Stimulated activated CD4-positive, alpha-beta T cell treated with anti-CD3 and anti-CD28 coated beads, Interleukin-1b, Interleukin-23, amount 100 ng/mL, for 48 hours (primary cell): ENCODE measurements at places on chromosomes 2 and 18.
A peak's percentile ranks its signal among the peaks of the same experiment; 100 is the strongest.

DNA sequence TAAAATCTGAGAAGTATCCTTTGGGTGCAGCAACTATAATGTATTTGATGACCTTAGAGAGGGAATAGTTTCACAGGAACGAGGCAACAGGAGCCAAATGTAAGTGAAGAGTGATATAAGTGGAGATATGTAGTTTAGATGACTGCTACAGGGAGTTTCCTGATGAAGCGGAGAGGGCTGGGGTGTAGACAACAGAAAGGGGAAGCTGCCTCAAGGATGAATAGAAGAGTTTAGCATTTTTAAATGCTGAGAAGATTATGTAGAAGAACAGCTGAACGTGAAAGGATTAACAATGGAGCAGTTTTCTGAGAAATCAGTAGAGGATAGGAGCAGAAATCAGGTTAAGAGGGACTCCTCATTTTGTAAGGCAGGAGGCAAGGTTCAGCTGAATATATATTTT lies 133.3 kb downstream of the LCLAT1 start:
- no peak for DNase-seq

- DNase-seq: no peak
These were observed 1554.5 kb upstream of the SLC39A10 start for GRCh38 chr2:194102546-194102945.

DNA sequence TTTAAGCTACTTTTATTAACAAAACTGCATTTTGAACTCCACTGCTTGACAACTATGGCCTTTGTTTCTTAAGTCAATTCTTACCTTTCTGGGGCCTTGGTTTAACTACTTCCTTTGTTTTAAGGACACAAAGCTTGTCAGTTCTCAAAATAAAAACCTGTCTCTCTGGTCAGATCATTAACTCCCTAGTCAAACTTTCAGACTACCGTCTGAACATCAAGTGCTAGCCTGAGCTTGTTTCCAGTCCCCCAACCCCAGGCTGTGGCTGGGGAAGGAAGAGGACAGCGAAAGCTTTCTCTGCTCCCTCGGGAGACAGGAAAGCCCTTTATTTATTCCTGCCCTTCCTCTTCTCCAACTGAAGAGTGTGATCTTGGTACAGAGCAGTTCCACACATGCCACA lies 1.7 kb downstream of the SH3YL1 start:
- no peak for DNase-seq

DNA sequence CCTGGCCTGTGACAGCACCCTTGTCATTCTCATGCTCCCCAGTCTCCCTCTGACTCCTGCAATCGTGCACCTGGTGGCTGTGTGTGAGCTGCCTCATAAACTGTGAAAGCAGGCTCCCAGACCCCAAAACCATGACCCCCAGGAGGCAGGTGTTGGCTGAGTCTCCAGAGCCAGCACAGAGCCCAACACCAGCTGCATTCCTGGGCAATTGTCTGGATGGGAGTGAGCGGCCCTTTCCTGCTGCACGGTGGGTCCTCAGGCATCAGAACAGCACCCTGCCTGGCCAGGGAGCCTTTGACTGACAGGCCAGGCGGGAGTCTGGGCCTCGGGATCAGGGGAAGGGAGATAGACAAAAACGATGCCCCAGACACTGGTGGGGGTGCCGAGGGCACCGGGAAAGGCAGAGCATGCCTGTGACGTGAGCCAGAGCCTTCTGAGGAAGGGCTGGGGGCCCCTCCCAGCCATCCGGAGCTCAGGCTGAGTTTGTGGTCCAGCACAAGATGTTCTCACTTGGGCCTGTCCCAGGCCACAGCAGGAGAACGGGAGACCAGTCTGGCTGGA lies 135.1 kb upstream of the GPC1 start:
- no peak for DNase-seq

DNA sequence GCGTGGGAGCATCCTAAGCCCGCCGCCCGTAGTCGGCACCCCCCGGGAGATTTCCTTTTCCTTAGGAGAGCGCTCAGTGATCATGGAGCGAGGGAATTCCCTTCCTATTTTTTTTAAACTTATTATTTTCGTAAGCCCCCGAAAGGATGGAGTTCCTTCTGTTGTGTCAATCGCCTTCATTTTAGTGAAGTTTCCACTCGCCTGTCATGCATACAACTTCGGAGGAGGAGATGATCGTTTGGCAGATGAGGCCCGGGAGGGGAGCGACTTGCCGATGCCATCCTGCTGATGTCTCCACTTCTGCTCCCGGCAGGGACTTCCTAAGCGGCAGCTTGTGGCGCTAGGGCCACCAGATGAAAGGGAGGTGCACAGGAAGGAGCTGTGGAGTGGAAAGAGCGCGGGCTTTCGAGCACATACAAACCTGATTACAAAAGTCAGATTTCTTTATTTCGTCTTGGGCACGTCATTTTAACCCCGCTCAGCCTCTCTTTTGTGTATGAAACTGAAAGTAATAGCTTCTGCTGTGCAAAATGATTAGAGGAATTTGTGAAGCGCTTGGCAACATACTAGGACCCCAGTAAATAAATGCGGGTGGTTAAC lies at the start of gene ADGRF3:
TSS of gene ADGRF3 (minus strand) at position 336 of the 600 bp plus-strand sequence. CDS start 555 bp downstream, outside the sequence.
- DNase-seq: peak; percentile 67

- DNase-seq: no peak
These were observed 58.3 kb upstream of the PNPT1 start for GRCh38 chr2:55751966-55752365.
